Stimulated activated CD8-positive, alpha-beta memory T cell treated with anti-CD3 and anti-CD28 coated beads, Interleukin-4, amount 100 ng/mL, for 1 hour (primary cell): ENCODE measurements at places on chromosomes 6 and 20.

GRCh38 chr6:13304101-13304500 is 24.2 kb downstream of the TBC1D7 start:
- DNase-seq = no peak

DNA sequence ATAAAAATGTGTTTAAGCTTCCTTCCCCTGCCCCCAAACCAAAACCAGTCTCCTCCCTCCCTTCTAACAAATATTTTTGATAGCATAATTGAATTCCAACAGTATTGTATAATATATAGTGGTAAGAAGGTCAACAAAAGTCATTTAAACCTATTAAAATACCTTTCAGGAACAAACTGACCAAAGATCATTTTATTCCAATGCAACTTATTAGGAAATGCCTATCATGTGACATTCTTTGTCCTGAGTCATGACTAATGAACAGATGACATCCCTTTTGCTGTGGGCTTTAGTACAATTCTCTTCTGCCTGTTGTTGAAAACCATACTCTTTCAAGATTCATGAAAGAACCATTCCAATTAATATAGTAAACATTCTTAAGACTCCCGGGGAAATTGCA is 51.5 kb upstream of the TRAF3IP2 start:
- DNase-seq = no peak

- no peak for DNase-seq
These were observed 15.7 kb upstream of the AFDN start for GRCh38 chr6:167811040-167811439.

- no peak for DNase-seq
These were observed 92.8 kb upstream of the BTN3A2 start for GRCh38 chr6:26272171-26272637.

DNA sequence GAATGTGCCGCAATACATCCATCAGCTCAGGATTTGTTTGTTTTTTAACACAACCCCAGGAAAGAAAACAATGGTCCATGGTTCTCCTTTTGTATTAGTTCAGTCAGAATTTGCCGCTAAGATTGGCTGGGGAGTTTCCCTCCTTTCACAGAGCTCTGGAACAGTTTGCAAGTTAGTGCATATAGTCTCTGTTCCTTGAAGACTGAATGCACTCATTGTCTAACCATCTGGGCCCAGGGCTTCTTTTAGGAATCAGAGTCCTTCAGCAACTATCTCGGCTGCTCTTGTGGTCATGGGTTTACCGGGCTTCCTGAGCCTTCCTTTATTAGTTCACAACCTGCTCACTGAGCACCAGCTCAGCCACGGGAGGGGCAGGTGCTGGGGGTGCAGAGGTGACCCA is 121.3 kb downstream of the SLC23A2 start:
- DNase-seq = no peak

- no peak for DNase-seq
These were observed 18.0 kb downstream of the ATP9A start for GRCh38 chr20:51750037-51750769.

DNA sequence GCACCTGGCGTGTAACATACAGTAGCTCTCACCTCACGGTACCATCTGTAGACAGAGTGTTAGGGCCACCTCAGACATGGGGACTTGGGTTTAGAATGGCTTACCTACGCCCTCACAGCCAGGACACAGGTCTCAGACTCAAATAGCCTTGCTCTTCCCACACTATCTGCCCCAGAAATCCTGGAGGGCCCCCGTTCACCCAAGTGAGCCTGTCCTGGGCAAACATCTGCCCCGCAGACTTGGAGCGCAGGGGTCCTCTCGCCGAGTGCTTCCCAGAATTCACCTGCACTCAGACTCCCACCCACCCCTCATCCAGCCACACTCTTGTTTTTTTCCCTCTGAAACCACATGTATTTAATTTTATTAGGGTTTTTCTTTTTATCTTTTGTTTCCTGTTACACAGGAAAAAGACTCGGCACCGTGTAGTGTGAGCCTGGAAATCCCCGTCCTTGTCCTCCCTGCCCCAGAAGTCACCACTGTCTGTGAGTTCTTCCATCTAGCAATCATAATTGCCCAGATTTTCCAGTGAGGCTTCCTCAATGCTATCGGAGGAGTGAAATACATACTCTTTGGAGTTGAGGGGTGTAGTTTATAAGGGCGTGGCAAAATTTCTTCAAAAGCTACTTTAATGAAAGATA is 17.1 kb upstream of the MAP1LC3A start:
- no peak for DNase-seq

DNA sequence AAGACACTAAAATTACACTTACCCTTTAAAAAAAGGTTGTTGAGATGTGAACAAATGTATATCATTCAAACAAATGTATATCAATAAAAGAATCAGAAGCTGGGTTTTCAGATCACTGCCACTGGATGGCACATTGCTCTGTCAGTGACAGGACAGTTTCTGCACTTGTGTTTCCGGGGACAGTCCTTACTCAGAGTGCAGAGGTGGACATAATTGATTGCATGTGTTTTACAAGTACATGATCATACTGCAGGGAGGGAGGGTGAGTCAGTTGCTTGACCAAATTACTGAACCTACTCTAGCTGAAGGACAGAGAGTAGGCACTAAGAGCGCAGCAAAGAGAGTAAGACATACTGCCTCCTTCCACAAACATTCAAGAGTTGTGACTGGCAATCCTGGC is 302.3 kb downstream of the TENT5A start:
- no peak for DNase-seq

GRCh38 chr20:10863337-10864060 is 189.7 kb upstream of the JAG1 start:
- no peak for DNase-seq

GRCh38 chr6:144644776-144645175 is 359.6 kb downstream of the UTRN start:
- no peak for DNase-seq

DNA sequence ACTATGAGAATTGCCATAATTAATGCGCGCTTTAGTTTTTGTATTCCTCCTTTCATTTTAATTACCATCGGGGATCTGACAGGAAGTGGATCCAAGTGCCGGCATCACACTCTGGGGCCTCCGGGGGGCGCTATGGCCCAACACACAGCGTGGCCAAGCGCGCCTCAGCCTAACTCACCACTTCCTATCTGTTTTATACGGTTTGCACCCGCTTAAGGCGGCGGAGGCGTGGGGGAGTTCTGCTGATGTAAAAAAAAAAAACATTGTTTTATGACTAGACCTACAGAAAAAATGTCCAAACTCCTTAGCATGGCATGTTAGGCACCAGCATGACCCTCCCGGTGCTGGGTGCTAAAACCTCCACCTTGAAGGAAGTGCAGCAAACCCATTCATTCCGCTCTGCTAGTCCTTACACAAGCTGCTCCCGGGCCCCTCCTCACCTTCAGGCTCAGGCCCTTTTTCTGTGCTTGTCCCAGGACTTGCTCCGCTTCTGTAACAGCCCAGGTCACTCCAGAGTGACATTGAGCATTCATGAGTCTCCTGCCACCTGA is 4.5 kb upstream of the EBF4 start:
- DNase-seq = peak; percentile 54

- no peak for DNase-seq
These were observed 11.7 kb downstream of the VNN2 start for GRCh38 chr6:132746048-132746447.

DNA sequence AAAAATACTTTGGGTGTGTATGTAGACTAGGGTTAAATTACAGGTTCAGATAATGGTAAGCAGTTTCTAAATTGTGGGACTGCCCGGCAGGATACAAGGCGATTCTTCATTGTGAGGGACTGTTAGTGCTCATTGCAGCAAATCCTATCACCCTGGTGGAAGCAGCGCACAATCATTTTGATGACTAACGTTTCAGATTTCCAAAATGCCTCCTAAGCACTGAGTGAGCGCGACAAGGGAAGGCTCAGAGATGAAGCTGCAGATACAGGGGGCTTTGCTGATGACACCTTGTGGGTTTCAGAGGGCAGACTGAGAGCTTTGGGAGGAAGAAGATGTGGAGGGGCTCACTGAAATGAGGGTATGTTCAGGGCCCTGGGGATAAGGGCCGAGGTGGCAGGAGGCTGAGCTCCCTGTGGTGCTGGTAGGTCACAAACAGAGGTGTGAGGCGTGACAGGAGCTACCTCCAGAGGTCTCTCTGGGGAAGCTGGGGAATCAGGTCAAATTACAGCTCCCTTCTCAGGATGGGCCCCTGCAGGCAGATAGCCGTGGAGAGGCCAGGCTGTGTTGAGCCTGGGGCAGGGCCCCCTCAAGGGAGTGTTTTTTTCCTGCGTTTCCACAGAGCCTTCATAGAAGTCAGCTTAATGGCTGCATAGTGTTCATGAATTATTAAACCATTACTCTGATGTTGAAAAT is 84.5 kb upstream of the FYN start:
- DNase-seq = no peak

DNA sequence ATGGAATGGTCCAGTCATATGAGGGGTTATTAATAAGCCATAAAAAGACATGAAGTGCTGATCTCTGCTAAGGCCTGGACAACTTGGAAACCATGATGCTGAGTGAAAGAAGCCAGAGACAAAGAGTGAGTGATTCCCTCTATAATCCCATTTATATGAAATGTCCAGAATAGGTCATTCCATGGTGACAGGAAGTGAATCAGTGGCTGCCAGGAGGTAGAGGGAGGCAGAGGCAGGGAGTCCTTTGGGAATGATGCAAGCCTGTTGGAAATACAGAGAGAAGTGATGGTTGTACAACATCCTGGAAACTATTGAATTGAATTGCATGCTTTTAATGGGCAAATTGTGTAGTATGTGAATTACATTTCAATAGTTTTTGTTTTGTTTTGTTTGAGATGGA is 26.4 kb downstream of the ANKRD60 start:
- no peak for DNase-seq

- DNase-seq = no peak
These were observed 602.7 kb downstream of the PRKN start for GRCh38 chr6:162124710-162125435.

DNA sequence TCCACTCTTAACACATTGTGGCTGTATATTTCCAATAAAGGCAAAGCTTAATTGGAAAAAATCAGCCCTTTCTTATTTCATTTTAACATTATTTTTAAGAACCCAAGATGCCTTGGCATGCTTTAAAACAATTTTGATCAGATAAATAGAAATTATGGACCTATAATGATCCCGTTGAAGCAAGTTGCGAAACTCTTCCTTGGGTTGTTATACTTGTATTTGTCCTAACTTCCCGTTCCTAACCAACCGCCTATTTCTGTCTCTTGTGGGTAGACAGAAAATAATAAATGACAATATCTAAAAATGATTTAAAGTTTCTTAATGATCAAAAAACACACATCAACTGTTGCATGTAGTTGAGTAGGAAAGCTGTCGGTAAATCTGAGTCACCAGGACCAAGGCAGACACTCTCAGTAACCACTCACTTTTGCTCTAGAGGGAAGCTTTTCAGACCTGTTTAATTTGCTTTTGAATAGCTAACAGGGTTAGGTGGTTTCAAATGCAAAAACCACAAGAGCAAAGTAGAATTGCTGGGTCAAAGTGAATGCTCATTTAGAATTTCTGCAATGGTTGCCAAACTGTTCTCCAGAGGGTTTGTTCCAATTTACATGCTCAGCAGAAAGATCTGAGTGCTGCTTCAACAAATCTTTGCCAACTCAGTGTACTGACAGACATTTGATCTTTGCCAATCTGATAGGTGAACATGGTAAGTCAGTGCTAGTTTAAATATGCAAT is 34.2 kb upstream of the KCNK5 start:
- no peak for DNase-seq

- no peak for DNase-seq
These were observed 536.8 kb downstream of the EYS start for GRCh38 chr6:65170273-65170672.

DNA sequence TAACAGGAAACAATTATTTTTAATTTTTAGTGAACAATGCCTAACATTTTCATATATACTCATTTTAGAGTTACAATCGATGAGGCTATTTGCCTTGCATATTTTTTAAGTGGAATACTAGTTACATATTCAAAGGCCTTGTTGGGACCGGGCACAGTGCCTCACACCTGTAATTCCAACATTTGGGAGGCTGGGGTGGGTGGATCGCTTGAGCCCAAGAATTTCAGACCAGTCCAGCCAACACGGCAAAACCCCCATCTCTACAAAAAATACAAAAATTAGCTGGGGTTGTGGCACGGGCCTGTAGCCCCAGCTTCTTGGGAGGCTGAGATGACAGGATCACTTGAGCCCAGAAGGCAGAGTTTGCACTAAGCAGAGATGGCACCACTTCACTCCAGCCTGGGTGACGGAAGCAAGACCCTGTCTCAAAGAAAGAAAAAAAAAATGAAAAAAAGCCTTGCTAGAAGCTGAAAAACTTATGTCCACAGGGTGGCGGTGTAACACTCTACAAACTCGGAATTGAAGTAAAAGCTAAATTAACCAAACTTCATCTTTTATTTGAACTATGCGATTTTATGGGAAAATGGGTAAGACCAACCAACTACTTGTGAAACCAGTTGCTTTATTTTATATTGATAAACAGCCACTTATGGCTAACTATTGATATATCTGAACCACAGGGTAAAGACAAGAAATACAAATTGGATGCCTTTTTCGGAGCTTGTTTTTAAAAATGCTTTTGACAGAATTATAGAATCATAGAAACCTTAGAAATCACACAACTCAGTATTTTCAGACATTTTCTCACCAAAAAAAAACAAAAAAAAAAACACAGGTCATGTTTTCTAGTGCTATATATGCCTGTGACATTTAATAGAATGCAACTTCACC is 24.1 kb upstream of the ROS1 start:
- DNase-seq = peak; percentile 19

DNA sequence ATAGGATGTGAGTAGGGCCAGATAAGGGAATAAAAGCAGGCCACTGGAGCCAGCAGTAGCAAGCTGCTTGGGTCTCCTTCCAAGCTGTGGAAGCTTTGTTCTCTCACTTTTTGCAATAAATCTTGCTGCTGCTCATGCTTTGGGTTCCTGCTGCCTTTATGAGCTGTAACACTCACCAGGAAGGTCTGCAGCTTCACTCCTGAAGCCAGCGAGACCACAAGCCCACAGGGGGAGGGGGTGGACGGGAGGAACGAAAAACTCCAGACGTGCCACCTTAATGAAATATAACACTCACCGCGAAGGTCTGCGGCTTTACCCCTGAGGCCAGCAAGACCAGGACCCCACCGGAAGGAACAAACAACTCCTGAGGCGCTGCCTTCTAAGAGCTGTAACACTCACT is 1324.4 kb upstream of the EYS start:
- DNase-seq = no peak

GRCh38 chr6:27608916-27609883 is 136.3 kb upstream of the ZNF184 start:
- DNase-seq = no peak

DNA sequence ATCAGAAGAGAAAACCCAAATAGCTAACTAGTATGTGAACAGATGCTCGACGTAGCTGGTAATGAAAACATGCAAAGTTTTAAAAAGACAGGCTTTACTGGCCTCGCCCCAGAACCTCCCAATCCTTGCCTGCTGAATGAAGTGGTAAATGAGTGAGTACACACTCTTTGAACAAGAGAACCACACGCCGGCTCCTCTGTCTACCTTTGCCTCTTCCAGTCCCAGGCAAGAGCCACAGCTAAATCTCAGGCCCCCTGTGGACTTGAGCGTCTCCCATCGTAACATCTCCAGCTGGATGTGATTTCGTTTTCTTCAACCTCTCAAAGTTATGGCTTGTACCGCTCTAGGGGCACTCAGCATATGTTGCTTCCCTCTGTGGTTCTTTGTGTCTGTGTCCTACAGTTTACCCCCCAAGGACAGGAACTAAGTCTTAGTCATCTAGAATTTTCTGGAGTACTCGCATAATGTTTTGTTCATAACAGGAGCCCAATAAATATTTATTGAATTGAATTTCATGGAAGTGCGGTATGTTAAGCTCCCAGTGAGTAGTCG is 153.2 kb upstream of the TAB2 start:
- no peak for DNase-seq
